SK-MEL-5 (cell line): ENCODE measurements at places on chromosomes 12 and 14. TPM values are rescaled to one million over a fixed set of nuclear protein-coding genes. Genes with fewer than 3 reads are reported as not detected.

DNA sequence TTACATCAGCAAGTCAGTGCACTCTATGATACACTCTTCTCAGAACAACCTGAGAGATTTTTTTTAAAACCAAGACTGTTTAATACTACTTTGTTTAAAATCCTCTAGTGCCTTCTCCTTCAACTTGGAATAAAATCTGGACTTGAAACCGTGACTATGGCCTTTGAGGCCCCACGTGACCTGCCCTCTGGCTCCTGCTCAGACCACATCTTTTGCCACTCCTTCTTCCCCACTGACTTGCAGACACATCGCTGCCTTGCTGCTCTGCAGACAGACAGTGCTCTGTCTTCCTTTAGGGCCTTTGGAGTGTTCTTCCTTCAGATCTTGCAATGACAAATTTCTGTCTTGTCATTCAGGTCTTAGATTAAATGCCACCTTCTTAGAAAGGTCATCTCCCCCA, 48.5 kb downstream of the TTC8 start:
- peak; percentile 48 for DNase-seq

- DNase-seq = peak; percentile 77
These were observed 98.5 kb upstream of the TMPO start for GRCh38 chr12:98416845-98417244.

GRCh38 chr12:51971679-51972421, 20.4 kb downstream of the ACVR1B start:
- no peak for DNase-seq

GRCh38 chr12:5000658-5001385, 42.9 kb upstream of the KCNA5 start:
- no peak for DNase-seq

DNA sequence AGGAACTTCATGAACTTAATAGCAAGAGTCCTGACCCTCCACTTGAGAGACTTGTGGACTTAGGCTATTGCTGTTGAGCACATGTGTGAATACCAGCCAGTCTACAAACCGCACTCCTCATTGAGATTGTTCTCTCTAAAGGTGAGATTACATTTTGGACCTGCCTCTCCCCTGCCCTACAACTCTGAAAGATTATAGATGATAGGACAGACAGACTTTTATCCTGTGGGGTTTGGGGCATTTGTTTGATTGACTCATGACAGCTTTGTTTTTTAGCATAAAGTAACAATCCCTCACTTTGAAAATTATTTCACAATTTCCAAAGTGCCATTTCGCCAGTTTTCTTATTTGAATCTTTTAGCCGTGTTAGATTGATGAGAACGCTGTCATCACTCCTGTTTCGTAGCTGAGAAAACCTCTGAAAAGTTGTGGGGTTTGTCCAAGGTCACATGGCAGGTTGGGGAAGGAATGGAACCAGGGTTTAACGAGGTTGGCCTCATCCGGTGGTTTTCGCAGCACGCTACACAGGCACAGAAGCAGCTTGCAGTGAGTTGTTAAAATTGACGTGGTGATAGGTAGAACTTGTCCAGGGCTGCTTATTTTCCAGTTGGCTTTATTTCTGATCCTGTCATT, 836 bp downstream of the EVL start:
- no peak for DNase-seq

- no peak for DNase-seq
These were observed 45.0 kb downstream of the RPS6KA5 start for GRCh38 chr14:91015435-91015834.

GRCh38 chr12:11075642-11076041, 13.5 kb upstream of the TAS2R46 start:
- no peak for DNase-seq

DNA sequence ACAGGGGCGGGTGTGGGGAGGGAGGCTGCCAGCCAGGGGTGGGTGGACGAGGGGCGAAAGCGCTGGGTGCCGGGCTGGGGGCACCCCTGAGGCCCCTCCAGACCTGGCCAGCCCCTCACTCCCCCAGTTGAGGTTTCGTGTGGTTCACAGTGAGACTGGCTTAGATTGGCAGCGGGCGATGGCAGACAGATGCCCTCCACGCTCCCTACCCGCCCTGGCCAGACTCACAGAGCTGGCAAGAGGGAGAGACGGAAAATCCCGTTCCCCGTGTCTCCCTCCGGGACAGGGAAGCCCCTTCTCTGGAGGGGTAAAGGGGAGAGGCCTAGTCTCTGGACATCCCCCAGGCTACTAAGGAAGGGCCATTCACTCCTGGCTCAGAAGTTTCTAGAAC, 33.2 kb upstream of the VPS37B start:
- DNase-seq = no peak

- peak; percentile 47 for DNase-seq
These were observed 29.4 kb downstream of the SSH1 start for GRCh38 chr12:108827941-108828340.

GRCh38 chr12:68440068-68440581, 108.0 kb upstream of the MDM1 start:
- no peak for DNase-seq

DNA sequence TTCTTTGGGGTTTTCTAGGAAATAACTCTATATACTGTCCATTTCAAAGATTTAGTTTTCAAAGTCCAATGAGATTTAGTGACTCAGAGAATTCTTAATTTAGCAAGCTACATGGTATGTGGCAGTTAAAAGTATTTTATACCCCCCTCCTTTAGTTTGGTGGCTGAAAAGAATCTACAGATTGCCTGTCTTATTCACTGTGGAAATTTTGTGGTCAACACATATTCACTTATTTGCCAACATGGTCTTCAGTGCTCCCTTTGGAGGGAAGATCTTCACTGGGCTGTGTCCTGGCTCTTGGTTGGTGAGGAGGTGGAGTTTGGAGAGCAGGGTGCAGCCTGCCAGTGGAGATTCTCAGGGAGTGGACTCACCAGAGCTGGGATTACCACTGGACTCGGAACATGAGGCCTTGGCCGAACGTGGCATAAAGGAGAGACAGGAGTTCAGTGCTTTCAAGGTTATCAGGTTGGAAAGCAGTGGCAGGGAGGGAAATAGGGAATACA, 39.8 kb downstream of the SAMD4A start:
- DNase-seq = no peak

The ANAPC7 gene
- 88.3 and 91.8 TPM in 2 replicates for total RNA-seq

The SYNDIG1L gene
- total RNA-seq = not detected in 2 replicates

The MAP1LC3B2 gene
- not detected in 2 replicates for total RNA-seq

The CLEC1B gene
- total RNA-seq = not detected in 2 replicates

The TMEM119 gene
- total RNA-seq = not detected in 2 replicates

The PTPRQ gene
- 0.08 TPM in 1 of 2 replicates, not detected in the other for total RNA-seq

The ARF6 gene
- total RNA-seq = 39.5 and 46.5 TPM in 2 replicates
